Cerebellum (tissue), 4 donors: ENCODE measurements at places on chromosomes 12 and 14.
A peak's percentile ranks its signal among the peaks of the same experiment; 100 is the strongest.

DNA sequence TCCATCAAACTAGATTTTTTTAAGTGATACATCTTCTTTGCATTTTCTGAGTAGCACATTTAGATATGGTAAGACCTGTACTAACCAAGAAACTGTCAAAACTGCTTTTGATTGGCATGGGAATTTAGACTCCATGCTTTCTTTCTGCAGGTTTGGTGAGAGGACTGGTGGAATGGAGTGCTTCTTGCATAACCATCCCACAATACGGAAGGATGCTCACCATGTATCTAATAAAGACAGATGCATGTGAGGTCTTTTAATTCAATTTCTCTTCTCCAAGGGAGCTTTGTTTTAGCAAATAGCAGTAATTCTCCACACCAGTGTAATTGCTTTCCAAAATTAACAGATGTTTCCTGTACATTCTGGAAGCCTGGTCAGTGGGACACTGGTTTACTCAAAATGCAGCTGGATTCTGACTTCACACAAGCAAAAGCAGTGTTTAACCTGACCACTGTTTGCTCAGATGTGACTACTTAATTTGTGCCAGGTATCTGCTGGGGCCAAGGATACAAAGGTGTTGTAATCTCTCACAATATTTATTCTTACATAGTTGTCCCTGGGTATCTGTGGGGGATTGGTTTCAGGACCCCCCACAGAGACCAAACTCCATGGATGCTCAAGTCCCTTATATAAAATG, 26.1 kb downstream of the FGD6 start:
- DNase-seq, result no peak

GRCh38 chr14:20692116-20692751, 3.7 kb downstream of the ANG start:
- DNase-seq, result no peak

DNA sequence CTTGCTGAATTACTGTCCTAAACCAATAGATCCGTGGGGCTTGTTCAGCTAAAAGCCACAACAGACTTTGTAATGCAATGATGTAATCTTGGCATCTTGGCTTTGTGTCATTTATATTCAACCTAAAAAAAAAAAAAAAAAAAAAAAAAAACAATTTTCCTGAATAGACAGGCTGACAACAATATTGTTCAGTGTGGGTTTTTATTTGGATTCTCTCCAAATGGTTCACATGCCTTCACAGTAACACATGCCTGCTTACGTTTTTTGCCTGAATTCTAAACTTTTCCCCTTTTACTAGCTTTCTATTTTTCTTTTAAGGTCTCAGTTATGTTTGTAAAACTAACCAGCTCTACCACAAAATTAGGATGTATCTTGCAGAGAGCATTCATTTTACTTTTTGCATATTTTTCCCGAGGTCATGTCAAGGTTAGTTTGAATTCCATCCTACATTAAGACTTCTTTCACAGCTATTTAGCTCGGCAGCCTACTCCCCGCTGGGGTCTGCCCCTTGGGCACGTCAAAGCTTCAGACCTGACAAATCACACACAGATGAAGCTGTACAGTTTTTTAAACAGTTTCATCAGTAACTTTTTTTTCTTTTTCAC, 213.7 kb upstream of the NPAS3 start:
- DNase-seq, result peak; percentile 17

DNA sequence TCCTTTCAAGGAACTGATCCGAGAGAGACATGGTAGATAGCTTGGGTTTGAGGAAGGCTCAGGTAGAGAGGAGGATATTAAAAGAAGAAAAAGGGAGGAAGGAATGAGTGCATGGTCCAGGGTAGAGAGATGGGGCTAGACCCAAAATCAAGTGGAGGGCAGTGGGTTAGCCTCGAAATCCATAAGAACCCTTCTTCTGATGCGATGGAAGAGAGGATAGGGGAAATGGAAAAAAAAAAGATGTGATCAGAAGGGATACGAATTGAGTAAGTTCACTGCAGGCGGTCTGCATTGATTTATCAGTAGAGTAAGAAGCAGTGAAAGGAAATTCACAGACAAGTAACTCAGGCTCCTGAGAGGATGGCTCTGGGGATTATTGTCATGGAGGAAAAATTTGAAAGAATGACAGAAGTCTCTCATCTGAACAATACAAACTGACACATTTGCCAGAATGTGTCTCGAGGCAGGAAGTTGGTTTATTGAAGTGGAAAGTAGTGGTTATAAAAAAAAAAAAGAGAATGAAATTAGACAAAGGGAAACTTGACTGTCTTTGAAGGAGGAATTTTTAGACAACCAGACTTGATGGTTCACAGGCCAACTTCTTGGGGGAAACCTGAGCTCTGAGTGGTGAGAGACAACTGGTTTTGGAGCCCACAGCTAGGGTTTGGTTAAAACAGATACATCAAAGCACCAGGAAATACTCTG, 10.2 kb downstream of the PPFIBP1 start:
- DNase-seq, result no peak

GRCh38 chr14:55545779-55546178, 34.2 kb upstream of the KTN1 start:
- DNase-seq, result no peak

DNA sequence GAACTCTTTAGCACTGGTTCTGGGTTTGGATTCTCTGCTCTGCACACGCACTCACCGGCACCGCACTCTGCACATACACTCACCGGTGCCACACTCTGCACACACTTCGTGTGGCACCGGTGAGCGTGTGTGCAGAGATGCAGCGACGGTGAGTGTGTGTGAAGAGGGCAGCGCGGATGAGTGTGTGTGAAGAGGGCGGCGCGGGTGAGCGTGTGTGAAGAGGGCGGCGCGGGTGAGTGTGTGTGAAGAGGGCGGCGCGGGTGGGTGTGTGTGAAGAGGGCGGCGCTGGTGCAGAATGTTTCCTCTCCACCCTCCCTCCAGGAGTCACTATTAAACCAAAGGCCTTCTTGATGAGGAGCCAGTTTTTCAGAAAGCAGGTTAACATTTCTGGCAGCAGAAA, 49.2 kb upstream of the MMP17 start:
- no peak for DNase-seq

- peak; percentile 55 for DNase-seq
These were observed 699 bp downstream of the MGAT2 start for GRCh38 chr14:49621114-49621881.

DNA sequence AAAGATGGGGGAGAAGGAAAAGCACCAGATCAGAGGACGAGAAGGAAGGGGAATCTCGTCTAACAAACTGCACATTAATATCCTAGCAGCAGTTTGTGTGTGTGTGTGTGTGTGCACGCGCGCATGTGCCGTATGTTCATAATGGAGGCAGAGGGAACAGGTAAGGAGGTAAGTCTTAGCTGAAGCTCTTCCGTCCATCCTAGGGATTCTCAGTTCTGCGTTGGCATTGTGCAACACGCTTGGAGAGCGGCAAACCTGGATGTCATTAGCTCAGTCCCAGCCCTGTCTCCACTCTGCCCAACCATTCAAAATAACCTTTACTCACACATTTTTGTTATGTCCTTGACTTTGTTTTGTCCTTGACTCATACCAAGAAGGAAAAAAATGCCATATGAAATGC, 1.6 kb upstream of the C1R start:
- no peak for DNase-seq

DNA sequence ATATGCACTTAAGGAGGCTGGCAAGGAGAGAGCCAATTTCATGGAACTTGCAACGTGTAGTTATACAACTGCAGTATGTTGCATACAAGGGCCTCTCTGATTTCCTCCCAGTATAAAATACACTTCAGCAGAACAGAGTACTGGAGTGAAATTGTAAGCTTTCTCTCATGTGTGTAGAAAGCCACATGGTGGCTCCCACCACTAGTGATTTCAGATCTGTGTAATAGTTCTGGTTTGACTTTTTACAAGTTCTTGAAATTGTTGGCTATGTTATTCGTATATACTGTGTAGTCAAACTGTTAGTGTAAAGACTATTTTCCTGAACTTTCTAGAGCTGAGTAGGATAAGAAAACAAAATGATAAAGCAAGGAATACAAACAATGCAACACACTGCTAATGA, 16.4 kb upstream of the LMO3 start:
- DNase-seq, result no peak

DNA sequence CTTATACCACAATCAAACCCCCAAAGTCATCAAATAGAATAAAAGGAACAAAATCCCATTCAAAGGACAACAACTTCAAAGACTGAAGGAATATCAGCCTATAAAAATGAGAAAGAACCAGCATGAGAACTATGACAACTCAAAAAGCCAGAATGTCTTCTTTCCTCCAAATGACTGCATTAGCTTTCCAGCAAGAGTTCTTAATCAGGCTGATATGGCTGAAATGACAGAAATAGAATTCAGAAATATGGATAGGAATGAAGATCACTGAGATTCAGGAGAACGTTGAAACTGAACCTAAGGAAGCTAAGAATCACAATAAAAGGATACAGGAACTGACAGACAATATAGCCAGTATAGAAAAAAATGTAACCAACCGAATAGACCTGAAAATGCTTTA, 109.5 kb downstream of the SINHCAF start:
- no peak for DNase-seq
